Effector CD4-positive, alpha-beta T cell (primary cell): ENCODE measurements at places on chromosomes 16 and 17.

DNA sequence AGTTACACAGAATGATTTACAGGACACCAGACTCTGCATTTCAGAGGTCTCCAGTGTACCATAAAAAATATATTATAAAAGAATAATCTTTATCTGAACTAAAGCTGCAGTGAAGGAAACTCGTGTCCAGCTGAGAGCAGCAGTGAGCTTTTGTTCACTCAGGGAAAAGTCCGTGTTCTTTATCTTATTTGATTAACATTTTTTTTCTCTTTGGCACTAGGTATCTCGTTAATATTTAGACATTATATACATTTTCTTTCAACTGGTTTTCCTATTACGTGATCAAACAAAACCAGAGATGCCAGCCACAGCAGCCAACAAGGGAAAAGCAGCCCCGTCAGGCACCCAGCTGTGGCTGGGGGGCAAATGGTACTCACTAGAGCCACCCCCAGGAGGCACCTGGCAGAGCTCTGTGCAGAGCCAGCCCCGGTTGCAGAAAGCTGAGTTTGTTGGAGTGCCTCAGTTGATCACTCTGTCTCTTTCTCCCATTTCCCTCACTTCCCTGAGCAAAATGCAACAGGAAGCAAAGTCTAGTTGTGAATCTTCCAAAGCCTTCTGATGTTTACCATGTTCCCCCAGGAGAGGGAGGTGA is 1.1 kb upstream of the HS3ST4 start:
- DNase-seq: no peak

GRCh38 chr16:60107437-60107836 is 1373.3 kb upstream of the GOT2 start:
- DNase-seq: no peak

- no peak for DNase-seq
Observed at GRCh38 chr17:27817731-27818130, 17.4 kb upstream of the NOS2 start.

DNA sequence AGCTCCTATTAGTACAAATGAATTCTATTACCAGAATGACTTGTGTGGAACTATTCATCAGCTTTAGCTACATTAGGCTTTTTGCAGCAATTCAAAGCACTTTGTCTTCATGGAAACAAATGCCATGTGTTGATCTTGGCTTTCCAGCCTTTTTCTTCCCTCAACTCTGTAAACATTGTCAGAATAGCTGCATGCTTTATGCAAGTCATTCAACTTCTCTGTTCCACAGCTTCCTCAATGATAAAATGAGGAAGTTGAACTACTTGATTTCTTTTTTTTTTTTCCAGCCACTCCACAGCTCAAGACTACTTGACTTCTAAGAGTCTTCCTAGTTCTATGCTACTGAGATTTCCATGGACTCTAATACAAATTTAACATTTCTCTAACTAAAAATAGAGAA is 41.1 kb downstream of the KIAA0753 start:
- no peak for DNase-seq

DNA sequence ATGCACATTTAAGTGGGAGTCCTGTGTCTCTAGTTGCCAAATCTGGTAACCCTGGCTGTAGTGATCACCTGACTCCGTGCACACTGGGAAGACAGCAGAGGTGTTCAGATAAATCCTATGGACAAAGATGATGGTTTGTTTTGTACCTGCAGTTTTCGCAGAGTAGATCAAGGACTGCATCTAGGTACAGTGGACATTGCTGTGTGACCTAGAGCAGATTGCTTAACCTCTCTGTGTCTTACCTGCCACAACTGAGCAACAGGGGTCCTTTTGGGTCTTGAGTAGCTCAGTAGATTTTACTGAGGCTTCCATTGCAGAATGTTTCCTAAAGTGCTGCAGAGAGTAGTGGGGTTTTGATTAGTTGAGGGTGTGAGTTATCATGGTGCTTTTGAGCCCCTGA is 160.8 kb downstream of the SHISA9 start:
- no peak for DNase-seq

DNA sequence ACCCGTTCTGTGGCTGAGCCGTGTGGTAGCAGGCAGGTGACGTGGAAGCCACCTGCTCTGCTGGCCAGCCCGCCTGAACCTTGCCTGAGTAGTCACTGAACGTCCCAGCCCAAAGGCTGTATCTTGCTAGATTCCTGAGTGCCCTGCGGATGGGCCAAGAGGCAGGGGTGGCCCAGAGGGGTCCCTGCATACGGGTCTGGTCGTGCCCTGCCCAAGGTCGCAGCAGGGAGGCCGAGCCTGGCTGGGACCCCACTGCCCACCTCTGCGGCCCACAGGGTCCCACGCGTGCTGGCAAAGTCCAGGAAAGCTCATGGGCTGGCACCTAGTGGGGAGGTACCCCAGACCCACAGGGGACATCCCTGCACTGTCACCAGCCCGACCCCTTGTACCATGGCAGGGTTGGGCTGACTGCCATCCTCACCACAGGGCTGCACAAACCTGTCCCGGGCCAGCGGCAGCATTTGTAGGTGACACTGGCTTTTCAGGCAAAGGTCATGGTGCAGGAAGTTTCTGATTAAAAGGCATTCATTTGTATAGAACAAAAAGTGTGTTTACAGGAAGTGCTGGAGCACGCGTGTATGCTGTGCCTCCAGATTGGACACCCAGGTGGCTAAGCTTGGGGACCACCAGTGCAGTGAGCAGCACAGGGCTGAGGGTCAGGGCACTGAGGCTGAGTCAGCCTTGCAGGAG is 45.1 kb upstream of the ZC3H18 start:
- no peak for DNase-seq

DNA sequence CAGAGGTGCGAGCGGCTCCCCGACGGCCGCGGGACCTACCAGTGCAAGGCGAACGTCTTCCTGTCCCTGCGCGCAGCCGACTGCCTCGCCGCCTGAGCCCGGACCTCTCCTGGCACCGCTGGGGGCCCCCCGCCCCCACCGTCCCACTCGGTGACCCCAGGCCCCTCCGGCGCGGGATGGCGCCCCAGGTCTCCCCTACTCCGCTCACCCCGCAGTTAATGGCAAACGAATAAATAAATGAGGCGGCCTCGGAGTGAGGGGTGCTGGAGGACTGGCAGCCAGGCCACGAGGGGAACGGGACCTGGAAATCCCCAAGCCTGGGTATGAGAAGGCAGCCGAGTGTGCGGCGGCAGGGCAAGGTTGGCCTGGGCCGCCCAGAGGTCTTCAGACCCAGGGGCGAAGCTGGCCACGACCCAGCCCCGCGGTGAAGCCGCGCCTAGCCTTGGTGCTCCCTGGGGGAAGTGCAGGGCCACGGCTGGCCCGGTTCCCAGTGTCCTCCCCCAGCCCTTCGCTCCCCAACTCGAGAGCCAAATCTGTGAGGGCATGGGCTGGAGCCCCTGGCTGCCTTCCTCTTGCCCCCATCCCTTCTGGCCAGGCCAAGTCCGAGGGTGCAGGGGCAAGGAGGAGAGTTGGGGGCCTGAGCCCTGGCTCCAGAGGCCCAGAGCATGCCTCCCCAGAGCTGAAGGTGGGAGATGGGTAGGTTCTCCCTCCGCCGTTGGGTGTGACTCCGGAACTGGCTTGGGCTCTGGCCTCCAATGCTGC is 796 bp downstream of the NPB start:
- DNase-seq: no peak

GRCh38 chr16:84881702-84882521 is 62.1 kb downstream of the CRISPLD2 start:
- no peak for DNase-seq
